ENCODE measurements at places on chromosomes 6 and 20.

- no peak for DNase-seq
Measured at GRCh38 chr6:87653074-87653962, 48.7 kb downstream of the AKIRIN2 start.

- no peak for DNase-seq
Measured at GRCh38 chr6:72461144-72461543, 160.7 kb upstream of the KCNQ5 start.

DNA sequence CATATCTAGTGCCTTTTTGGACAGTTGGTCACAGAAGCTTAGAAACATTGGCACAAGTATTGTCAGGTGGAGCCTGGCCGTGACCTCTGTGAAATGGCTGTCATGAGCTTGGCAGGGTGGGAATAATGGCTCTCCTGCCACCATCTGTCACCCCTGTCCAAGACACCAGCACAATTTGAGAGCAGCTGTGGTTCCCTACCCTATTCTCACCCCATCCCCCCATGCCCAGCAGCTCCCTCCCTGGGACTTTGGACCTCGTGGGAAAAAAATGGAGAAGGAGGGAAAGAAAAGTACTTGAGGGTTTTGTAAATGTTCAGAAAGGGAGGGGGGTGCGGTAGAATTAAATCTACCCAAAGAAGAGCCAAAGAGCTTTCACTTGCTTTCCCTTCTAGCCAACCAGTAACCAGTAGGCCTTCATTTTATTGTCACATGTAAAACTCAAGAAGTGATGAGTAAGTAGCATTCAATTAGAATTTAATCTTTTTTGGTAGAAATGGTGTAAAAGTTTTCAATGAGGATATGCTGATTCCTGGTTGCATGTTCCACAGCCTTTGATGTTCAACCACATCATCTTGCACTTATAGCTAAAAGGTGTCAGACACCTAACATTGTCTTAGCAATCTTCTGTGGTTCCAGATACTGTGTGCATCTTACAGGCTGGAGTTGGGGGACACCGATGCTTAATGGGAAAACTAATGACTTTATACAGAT, 263.5 kb upstream of the TAB2 start:
- DNase-seq = no peak

GRCh38 chr6:81655696-81656095, 96.8 kb downstream of the TENT5A start:
- no peak for DNase-seq

DNA sequence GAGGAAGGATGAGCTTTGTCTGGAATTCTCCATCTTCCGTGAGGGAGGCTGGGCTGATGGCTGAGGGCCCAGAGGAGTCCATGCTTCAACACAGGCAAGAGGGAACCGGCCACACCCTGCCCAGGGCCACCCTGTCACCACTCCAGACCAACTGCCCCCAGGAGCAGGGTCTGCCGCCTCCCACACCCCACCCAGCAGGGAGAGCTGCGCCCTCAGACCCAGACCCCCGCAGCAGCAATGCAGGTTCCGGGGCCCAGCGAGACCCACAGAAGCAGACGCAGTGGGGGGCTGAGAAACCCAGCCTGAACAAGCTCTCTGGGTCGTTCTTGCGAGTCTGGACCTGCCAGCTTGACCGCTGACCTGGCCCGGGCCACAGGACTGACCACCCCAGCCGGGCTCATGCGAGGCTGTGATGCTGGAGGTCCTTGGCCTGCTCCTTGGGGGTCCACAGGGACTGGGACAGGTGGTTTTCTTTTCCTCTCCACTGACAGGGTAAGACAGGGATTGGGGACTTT, 25.0 kb downstream of the FRMD1 start:
- no peak for DNase-seq

Measured in lower leg skin (tissue), 4 donors.